HepG2 (cell line): ENCODE measurements at places on chromosomes 5 and 9. TPM values are rescaled to one million over a fixed set of nuclear protein-coding genes. Genes with fewer than 3 reads are reported as not detected.

DNA sequence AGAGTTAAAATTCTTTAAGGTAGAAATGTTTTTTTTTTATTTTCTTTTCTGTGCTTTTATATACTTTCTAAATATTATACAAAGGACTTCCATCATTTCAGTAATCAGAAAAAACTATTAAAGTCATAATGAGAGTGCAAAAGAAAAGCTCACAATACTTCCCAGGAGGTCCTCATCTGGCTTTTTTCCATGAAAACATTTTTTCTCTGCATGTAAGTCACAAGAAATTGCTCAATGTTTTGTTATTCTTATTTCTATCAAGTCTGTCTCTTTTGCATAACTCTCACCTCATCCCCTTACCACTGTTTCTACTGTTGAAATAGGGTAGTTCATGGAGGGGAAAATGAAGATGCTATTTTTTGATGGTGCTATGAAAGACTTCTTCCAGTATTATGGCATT, 375.0 kb downstream of the TMEM232 start:
- DNase-seq: no peak

- no peak for DNase-seq
These were observed 42.5 kb downstream of the SAXO1 start for GRCh38 chr9:18990494-18990893.

GRCh38 chr5:156208271-156208670, 118.7 kb upstream of the SGCD start:
- no peak for DNase-seq

DNA sequence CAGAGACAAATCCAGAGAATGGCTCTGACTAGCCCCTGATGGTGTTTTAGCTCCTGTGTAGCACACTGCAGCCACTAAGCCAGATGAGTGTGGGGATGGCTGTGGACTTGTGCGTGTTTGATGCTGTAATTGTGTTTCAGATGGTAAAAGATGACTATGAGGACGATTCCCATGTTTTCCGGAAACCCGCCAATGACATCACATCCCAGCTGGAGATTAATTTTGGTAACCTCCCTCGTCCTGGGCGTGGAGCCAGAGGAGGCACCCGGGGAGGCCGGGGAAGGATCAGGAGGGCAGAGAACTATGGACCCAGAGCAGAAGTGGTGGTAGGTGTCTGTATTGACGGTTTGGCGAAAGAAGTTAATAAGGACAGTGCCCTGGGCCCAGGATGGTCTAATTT, 38.0 kb downstream of the HABP4 start:
- DNase-seq: no peak

The DDX4 gene
- not detected in 2 replicates for total RNA-seq

The PCDHGA8 gene
- total RNA-seq: 0.08 and 0.29 TPM in 2 replicates

The CYLC2 gene
- total RNA-seq: not detected in 2 replicates

The ST8SIA4 gene
- total RNA-seq: not detected in 2 replicates

The ABL1 gene
- total RNA-seq: 19.3 and 20.4 TPM in 2 replicates

DNA sequence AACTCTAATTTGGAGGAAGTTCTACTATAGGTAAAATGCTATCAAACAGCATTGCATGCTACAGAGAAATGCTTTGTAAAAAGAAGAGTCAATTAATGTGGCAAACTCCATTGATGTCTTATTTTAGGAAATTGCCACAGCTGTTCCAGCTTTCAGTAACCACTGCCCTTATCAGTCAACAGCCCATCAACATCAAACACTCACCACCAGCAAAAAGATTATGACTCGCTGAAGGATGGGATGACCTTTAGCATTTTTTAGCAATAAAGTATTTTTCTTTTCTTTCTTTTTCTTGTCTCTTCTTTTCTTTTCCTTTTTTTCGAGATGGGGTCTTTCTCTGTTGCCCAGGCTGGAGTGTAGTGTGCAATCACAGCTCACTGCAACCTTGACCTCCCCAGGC, 26.0 kb downstream of the CRHBP start:
- no peak for DNase-seq

GRCh38 chr5:74670396-74671038, 14.5 kb upstream of the HEXB start:
- peak; percentile 28 for DNase-seq

GRCh38 chr5:82347201-82347865, 69.2 kb upstream of the RPS23 start:
- DNase-seq: no peak

GRCh38 chr5:58021466-58021865, 438.4 kb downstream of the PLK2 start:
- DNase-seq: no peak
